Brain microvascular endothelial cell (primary cell): ENCODE measurements at places on chromosomes 12 and 14.
A peak's percentile ranks its signal among the peaks of the same experiment; 100 is the strongest.

GRCh38 chr12:13241833-13242488, 45.4 kb downstream of the EMP1 start:
- no peak for DNase-seq

GRCh38 chr12:49543221-49543913, 4.5 kb downstream of the KCNH3 start:
- no peak for DNase-seq

DNA sequence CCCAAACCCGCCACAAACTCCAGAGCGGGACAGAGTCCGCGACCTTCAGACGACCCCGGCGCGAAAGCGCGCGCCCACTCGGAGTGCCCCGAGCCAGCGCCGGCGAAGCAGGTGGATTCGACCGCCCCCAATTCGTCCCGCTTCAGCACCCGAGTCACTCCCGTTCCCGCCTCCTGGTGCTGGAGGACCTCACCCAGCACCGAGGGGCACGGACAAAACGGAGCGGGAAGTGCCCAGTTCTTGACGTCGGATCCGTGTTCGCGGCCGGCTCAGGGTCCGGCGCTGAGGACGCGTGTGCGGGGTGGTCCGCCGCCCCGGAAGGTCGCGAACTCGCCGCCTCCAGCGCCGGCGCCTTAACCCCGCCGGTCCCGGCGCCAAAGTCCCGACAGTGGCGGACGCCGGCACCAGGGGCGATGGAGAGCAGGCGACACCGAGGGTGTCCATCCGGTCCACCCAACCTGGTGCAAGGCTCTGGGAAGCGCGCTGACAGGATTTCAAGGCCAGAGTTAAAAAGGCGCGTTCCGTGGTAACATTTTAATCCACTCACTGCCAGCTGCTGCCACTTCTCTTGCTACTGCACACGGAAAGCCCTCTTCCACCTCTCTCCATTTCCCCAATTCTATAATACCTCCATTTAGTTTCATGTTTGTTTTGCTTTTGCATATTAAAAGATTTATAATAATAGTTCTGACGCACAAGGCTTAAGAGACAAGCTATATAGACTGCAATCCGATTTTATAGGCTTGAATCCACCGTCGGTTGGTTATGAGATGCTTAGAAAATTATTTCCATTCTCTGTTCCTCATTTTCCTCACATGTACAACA, 240.0 kb upstream of the CPNE8 start:
- no peak for DNase-seq

DNA sequence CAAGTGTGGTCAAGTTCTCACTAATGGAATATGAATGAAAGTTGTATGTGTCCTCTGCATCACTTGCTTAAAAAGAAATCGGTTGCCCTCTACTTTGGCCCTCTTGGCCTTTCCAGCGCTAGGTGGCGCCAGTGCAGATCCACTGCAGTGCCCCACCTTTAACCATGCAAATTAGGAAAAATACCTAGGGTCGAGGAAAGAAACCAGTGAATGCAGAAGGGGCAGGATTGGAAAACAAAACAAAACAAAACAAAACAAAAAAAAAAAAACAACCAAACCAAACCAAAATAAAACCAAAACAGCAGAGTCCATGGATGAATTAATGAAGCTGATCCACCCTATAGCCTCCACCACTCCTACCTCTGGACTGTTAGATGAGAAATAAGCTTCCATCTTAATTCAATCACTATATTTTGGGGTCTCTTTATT, 12.9 kb upstream of the NEMF start:
- DNase-seq: peak; percentile 67

DNA sequence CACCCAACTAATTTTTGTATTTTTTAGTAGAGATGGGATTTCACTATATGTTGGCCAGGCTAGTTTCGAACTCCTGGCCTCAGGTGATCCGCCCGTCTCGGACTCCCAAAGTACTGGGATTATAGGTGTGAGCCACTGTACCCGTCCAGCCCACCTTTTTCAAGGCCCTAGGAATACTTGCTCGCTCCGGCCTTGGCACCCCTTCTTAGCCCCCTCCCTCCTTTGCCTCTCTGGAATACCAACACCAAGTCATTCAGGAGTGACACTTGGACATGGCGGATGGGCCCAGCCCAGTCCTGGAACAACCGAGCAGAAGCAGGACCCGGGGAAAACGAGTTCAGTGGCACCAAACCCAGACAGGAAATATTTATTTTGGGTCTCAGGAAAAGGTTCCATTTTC, 29.1 kb downstream of the PLEKHG3 start:
- no peak for DNase-seq

DNA sequence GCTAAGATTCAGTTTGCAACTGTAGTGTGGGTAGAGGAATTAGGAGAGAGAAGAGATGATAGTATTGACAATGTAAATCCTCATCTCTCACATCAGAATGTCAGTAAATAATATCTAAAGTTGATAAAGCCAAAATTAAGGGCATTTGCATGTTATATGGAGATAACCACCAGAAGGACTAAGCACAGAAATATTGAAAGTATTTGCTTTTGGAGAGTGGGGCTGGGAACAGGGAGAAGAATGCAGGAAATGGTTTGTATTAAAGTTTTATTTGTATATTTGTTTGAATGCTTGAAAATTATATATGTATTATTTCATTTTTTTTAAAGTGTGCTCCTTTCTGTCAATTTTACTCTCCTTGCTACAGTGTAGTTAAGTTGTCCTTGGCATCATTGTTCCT, 491.4 kb downstream of the APAF1 start:
- DNase-seq: no peak

DNA sequence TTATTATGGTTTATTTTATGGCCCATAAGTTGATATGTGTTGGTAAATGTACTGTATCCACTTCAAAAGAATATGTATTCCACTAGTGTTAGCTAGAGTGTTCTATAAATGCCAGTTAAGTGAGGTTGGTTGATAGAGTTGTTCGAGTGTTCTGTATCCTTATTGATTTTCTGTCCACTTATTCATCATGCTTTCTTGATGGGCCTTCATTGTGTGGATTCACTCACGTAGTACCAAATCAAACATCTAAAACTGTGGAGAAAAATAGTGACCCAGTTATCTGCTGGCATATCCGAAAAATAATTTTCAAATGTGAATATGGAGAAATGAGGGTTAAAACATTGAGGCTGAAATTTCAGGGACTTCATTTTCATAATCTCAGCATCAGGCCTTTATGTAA, 230.4 kb downstream of the TRHDE start:
- DNase-seq: no peak

GRCh38 chr12:54045868-54046521, 7.6 kb upstream of the HOXC4 start:
- DNase-seq: no peak

- DNase-seq: no peak
Observed at GRCh38 chr12:127519779-127520178, 747.2 kb upstream of the TMEM132C start.

DNA sequence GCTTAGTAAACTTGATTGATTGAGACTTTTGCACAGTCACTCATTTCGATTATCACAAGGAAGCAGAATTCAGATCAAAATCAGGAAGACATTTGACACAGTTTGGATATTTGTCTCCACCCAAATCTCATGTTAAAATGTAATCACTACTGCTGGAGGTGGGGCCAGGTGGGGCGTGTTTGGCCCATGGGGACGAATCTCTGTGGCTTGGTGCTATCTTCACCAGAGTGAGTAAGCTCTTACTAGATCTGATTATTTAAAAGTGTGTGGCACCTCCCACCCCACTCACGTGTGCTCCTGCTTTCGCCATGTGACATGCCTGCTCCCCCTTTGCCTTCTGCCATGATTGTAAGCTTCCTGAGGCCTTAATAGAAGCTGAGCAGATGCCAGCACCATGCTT, 291.4 kb downstream of the PCNX1 start:
- no peak for DNase-seq

GRCh38 chr14:69137843-69138535, 14.9 kb downstream of the DCAF5 start:
- DNase-seq: no peak

- DNase-seq: no peak
Observed at GRCh38 chr14:95085321-95085720, 72.0 kb downstream of the DICER1 start.

DNA sequence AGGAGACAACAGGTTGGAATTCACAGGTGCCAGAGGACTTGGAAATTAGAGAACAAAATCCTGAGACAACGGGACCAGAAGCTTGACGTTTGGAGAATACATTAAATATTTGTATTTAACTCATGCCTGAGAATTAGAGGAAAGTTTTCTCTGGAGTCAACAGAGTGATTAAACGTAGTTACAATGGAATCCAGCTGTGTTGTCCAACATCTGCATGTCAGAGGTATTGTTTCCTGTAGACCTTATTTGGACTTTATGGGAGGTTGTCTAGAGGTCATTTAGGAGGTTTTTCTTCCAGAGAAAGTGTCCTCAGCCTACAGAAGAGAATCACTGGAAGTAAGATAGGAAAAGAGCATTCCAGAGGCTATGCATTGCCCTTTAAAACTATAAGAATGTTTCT, 45.1 kb upstream of the RERGL start:
- no peak for DNase-seq

- DNase-seq: no peak
Observed at GRCh38 chr14:68362846-68363245, 430.0 kb downstream of the ZFP36L1 start.

GRCh38 chr12:49901026-49901425, 2.7 kb downstream of the FAIM2 start:
- DNase-seq: no peak

- no peak for DNase-seq
Observed at GRCh38 chr14:51084507-51084906, 10.4 kb downstream of the TRIM9 start.

GRCh38 chr14:85038526-85039352, 491.2 kb upstream of the FLRT2 start:
- DNase-seq: no peak

- peak; percentile 64 for DNase-seq
Observed at GRCh38 chr12:104215638-104216297, at the start of gene TXNRD1. Gene TXNRD1 (plus strand): TSS chr12:104215779. CDS start chr12:104215803, 24 bp downstream.

GRCh38 chr12:91774434-91774921, 371.2 kb downstream of the BTG1 start:
- DNase-seq: peak; percentile 51

- no peak for DNase-seq
Observed at GRCh38 chr14:104134061-104134965, 4.1 kb upstream of the KIF26A start.

GRCh38 chr14:56598519-56598918, 18.9 kb downstream of the TMEM260 start:
- DNase-seq: no peak

DNA sequence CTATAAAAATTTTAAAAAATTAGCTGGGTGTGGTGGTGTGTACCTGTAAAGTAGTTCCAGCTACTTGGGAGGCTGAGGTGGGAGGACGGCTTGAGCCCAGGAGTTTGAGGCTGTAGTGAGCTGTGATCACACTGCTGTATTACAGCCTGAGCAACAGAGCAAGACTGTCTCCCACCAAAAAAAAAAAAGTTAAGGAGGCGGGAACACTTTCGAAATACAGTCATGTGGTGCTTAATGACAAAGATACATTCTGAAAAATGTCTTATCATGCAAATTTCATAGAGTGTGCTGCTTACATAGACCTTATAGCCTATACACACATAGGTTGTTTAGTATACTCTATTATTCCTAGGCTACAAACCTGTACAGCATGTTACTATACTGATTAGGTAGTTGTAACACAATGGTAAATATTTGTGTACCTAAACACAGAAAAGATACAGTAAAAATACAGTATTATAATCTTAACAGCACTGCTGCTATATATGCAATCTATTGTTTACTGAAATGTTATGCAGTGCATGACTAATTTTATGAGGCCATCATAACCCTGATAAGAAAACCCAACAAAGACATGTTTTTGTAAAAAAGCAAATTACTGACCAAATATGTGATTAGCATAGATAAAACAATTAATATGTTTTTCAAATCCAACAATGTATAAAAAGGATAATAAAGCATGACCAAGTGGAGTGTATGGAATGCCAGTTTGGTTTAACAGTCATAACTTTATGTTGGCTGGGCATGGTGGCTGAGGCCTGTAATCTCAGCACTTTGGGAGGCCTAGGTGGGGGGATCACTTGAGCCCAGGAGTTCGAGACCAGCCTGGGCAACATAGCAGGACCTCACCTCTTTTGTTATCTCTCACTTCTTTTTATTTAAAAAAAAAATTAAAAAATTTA, 11.4 kb downstream of the EIF2S1 start:
- no peak for DNase-seq

DNA sequence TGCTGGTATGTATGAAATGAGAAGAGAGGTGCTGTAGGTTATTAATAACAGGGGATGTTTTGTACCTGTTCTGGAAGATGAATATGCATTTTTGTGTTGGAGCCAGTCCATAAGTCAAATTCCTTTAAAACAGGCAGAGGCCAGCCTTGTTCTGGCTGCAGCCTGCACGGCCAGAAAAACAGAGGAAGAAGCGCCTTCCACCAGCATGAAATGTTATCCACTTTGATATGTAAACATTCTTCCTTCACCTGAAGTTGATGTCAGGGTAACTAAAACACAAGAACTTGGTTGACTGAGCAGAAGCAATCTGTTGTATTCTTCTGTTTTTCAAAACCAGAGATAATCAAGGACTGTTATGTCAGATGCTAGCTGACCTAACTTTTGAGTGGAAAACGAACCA, 237.9 kb upstream of the PLEKHG7 start:
- no peak for DNase-seq

GRCh38 chr14:26204728-26205479, 392.9 kb downstream of the NOVA1 start:
- DNase-seq: no peak

DNA sequence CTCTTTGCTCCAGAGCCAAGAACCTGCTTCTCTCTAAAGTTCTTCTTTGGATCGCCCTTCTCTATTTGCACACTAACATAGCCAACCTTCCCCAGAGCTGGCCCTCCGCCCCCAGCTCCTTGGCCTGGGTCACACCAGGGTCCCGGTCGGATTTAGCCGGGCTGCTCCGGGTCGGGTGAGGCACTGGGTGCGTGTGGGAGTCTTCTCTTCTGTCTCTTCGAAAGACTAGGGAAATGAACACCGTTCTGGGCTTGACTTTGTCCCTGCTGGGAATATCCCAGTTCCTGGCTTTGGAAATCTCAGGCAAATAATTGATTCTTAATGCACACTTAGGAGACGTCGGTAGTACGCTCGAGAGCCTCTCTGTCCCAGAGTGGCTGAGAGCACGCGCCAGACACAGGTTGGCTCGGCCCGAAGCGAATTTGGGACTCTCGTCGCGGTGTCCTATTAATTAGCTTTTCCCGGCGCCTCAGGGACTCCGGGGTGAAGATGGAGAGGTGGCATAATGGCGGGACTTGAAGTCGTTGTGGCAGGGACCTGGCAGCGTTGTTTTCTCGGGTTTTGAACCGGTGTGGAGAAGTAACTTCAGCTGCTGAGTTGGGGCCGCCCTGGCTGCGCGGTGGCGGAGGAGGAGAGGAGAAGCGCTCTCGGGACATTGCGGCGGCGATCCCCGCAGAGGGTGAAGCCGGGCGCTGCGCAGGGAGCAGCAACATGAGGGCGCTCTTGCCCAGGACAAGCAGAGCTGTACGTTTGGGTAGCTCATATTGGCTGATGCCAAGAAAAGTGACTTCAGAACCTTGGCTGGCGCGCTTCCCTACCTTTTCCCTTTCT, 7.5 kb downstream of the FOXG1 start:
- no peak for DNase-seq

GRCh38 chr12:128914908-128915563, 61.8 kb downstream of the GLT1D1 start:
- no peak for DNase-seq

GRCh38 chr14:22614240-22614799, 16.2 kb downstream of the ABHD4 start:
- DNase-seq: peak; percentile 94
